ENCODE measurements at places on chromosomes 7 and 10.

DNA sequence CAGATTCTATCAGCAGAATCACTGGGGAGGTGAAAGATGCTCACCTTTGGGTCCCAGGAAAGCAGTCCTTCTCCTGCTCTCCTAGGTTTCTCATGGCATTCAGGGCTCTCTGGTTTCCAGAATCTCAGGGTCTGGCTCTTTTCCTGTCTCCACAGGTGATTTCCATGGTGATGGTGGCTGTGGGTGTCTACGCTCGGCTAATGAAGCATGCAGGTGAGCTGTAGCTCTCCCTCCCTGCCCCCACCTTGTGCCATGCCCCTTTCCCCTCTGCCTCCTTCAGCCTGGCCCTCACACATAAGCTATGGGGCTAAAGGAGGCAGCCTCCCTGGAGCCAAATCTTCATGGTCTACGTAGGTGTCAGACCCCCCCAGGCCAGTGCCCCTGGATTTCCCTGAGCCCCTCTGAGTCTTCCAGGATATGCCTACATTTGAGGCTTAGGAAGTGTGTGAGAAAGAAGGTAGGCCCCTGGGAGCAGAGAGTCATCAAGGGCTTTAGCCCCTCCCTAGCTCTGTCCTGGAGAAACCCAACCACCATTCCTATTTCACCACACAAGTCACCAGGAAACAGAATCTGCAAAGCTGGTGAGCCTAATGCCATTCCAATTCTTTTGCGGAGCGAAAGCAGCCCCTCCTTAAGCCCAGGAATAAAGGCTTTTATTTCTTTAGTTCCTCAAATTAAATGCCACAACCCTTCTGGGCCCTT is 17.2 kb downstream of the TSPAN33 start:
- no peak for DNase-seq

GRCh38 chr7:135257-135653 is 57.1 kb upstream of the FAM20C start:
- DNase-seq = no peak

DNA sequence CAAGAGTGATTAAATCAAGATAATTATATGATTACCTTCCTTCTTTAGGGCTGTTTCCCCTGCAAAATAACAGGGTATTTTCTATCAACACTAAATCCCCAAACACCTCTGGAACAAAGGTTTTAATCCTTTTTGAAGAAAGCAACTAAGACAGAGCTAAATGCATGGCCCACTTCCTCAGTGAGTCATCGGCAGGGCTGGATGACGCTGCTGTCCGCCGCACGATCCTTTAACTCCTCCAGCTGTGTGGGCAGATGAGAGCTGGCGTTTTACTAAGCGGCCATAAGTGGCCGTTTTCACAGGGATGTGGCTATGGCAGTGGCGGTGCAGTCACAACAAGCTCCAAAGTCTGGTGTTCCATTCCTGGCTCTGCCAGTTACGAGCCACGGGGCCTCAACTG is 76.0 kb upstream of the C1QL3 start:
- no peak for DNase-seq

DNA sequence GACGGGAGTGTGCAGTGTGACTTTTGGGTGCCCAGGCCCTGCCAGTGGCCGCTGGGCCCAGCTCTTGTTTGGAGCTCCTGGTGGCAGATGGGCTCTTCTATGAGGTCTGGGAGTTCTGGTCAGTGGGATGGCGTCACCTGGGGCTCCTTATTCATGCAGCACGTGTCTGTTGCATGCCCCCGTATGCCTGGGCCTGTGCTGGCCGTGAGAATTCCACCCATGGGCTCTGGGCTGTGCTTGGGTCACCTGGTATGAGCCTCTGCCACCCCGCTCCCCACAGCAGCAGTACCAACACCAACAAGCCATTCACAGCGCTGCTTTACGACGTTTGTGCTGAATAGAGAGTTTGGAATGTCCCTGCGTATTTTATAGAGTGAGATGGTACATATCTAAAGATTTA is 27.1 kb downstream of the INPP5A start:
- DNase-seq = no peak

- DNase-seq = no peak
These were observed 260.9 kb downstream of the SDK1 start for GRCh38 chr7:3561932-3562331.

GRCh38 chr7:115758025-115758424 is 272.5 kb downstream of the TFEC start:
- DNase-seq = no peak

- no peak for DNase-seq
These were observed 25.8 kb downstream of the TES start for GRCh38 chr7:116236020-116236630.

DNA sequence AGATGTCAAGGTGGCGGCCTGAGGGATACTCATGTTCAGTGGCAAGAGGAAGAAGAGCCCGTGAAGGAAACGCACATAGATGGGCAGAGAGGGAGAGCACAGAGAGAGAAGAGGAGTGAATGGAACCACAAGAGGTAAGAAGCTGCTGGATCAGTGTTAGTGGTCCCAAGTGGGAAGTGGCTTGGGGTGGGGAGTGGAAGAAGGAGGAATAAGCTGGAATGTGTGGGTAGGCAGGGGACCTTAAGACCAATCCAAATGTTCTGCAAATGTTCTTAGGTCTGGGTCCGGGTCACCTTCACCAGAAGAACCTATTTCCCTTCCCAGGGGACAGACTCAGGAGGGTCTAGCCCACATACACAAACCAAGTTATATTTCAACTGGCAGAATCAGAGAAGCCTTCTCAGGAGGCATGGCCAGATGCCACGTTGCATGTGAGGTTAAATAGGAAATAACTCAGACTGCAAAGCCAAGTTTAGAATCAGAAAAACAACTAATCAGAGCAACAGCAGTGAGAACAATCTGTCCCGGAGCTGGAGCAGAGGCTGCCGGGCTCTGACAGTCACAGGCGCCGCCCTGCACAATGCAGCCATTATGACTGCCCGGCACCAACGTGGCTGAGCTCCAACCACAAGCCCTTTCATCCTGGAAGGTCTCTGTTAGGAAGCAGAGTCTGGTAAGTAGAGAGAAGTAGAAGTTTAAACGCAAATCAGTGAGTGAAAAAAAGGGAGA is 78.6 kb upstream of the ARMC3 start:
- DNase-seq = no peak

DNA sequence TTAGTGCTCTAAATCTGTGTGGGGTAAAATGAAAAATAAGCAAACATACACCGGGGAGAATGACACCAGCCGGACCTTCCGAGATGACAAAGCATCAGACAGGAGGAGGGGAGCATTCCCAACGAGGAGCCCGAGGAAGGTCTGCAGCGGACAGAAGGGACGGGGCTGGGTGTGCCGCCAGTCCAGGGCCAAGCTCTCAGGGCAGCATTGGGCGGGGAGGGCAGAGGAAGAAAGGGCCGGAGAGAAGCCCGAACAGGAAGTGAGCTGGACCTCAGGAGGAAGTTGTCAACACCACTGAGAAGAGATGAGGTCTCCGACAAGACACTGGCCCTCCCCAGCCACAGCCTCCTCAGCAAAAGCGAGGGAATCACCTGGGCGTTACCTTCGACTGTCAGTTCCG is 182.6 kb upstream of the RNF32 start:
- DNase-seq = no peak

GRCh38 chr7:41738806-41739205 is 35.9 kb upstream of the INHBA start:
- no peak for DNase-seq

DNA sequence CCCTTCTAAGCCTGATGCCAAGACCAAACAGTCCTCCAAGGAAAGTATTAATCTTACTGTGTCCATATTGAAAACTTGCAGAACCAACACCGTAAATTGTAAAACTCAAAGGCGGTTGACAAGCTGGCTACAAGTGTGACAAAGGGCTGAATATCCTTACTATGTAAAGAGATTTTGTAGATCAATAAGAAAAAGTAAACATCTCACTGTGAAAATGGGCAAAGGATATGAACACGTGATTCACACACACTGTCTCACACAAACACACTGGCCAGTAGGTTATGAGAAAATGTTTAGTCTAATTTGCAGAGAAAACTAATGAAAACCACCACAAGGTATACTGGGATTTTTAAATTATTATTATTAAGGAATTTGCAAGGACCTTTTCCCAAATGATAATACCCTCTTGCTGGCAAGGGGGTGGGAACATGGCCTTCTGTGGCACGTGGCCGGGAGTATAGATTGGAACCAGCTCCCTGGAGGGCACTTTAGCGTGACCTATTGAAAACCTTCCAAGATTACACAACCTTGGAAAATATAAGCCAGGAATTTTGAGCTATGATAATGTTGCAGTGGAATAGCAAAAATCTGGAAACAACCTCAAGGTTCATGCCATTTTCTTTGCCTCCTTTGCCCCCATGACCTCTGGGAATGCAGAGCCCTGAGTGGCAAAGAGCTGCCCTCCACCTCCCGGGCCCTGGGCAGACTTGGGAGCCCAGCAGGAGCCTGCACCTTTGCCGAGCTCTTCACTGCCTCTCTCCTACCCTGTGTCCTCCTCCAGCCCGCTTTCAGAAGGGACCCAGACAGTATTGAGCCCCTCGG is 26.2 kb upstream of the SLC29A3 start:
- no peak for DNase-seq

DNA sequence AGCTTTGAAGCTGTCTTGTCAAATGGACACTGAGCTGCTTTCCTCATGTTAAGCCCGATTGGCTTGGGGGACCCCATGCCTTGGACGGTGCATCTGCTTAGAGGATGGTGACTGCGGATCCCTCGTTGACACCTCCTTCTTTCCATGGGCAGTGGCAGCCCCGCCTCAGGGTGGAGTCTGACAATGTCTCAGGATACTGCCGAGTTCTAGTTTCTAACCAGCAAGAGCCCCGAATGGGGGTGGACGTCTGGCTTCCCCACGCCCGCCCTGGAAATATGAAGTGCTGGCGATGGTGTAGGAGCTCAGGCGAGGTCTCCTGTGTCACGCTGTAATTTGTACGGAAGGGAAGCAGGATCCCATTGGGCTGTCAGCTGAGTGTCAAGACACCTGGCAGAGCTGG is 106.2 kb upstream of the CTBP2 start:
- DNase-seq = no peak

DNA sequence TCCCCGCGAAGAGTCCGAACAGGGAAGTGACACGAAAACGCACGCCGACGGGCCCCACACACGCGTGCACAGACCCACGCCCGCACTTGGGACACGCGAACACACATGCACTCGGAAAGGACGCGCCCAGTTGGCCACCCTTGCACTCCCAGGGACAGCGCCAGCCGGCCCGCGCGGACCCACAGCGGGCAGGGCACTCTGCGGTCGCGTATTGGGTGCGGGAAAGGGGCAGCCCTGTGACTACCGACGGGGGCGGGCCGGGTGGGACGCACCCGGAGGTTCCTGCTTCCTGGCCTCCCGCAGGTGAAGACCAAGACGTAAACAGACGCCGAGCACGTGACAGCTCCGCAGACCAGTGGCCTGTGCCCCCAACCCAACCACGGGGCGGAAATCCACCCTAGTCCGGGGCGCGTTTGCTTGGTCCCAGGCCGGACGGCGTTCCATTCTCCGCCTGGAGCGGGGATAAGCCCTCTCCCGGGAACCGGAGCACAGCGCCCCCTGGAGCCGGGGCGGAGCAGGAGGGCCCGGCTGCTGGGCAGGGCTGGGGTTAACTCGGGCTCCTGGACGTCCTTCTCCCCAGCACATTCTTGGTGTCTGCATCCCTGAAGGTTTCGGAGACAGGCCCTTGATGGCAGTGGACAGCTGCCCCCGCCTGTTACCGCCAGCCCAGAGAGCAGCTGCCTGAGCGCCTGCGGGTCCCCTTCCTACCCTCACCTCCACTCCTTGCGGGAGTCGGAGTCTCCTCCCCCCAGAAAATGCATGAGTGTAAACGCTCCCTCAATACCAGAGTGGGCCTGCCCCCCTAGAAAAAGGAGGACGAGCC is 2.0 kb upstream of the LZTS2 start:
- DNase-seq = peak; percentile 78

DNA sequence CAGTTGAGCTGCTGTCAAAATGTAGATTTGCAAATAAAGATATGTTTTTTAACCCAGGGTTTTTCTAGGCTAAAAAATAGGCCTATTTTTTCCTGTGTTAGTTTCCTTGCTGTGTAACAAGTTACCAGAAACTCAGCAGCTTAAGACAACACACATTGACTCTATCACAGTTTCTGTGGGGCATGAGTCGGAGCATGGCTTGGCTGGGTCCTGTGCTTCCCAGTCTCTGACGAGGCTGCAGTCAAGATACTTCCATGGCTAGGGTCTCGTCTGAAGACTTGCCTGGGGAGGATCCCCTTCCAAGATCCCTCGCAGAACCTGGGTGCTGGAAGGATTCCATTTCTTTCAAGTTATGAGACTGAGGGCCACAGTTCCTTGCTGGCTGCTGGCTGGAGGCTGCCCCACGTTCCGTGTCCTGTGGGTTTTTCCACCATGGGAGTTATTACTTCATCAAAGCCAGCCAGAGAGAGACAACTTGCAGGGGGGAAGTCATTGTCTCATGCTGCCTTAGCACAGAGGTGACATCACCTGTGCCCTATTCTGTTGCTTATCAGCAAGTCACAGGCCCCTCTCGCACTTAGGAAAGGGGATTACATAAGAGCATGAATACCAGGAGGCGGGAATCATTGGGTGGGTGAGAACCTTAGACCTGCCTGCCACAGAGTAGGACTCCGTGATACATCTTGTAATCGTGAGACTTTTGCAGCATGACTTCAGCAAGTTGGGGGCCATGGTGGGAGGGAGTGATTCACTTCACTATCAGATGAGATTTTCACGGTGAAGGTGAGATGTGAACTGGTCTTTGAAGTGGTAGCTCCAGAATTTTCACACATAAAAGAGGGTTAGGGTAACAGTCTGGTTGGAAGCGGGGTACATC is 77.9 kb downstream of the CCNY start:
- no peak for DNase-seq

GRCh38 chr10:98134117-98134430 is 383 bp upstream of the R3HCC1L start:
- DNase-seq = no peak

- peak; percentile 25 for DNase-seq
These were observed 17.6 kb downstream of the ZDHHC16 start for GRCh38 chr10:97463363-97464132.

GRCh38 chr7:158443688-158444483 is 143.7 kb downstream of the PTPRN2 start:
- no peak for DNase-seq

DNA sequence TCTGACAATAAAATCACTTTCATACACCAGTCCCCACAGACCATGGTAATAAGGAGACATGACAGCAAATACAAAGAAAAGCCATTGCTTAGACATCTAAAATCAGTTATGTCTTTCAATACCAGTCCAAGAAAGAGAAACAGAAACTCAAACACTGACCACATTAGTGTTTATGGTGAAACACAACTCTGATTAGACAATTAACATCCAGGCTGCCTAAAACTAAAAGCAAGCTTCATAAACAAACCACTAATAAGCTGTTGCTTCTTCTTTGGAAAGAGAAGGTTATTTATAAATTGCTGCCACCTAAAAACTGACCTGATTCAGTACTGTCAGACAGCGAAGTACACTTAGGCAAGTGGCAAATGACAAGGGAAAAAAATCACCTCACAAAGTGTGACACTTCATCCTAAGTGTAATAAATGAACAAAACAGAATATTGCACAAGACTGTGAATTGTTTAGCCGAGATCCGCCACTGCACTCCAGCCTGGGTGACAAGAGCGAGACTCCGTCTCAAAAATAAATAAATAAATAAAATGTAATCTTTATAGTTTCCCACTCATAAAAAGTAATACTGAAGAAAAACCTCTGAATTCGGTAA is 277.4 kb downstream of the PARD3 start:
- no peak for DNase-seq

Measured in T1000 (cell line).